ENCODE measurements at places on chromosomes 11 and 22.

- DNase-seq = no peak
Measured at GRCh38 chr11:9726321-9727022, 62.6 kb downstream of the SWAP70 start.

DNA sequence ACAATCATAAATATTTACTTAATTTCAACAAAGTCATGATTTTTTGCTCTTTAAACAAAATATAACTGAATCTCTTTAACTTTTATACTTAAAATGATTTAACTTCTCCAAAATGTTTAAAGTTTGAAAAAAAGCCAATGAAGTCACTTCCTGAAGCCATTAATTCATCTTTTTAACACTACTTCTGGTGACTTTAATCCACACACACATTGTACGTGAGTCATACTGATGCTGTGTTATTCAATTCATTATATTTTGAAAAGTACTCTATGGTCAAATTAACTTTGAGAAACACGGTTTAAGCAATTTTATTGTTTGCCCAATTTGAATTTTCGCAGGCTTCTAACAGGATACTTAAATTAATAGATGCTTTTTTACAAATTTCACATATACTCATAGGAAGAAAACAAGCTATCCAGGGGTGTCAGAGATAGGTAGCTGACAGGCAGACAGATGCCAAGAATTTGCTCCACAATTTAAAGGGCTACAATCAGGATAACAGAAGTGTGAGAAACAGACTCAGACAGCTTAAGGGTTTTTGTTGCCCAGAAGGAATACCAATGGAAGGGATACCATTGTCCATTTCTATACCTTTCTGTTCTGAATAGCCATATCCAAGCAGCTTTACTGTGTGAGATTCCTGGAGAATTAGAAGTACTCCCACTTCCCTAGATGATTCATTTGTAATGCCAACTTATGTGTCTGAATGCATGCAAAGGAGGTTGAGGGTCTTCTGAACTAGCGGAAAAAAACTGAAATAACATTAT is 118.4 kb downstream of the RBFOX2 start:
- no peak for DNase-seq

DNA sequence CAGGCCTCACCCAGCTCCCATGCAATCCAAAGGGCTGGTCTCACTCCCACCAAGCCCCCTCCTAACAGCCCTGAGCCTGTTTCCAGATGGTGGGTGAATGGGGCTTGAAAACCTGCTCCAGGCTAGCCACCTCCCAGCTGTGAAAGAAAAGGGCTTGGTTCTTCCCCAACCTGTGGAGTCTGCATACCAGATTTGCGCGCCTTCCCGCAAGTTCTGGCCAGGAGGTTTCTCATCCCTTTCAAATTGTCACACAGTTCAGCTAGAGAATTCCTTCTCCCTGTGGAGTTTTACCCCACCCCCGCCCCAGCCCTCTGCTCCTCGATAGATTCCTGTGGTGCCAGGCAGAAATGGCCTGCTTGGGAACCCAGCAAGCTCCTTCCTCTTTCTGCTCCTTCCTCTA is 734.6 kb upstream of the FAT3 start:
- DNase-seq = no peak

DNA sequence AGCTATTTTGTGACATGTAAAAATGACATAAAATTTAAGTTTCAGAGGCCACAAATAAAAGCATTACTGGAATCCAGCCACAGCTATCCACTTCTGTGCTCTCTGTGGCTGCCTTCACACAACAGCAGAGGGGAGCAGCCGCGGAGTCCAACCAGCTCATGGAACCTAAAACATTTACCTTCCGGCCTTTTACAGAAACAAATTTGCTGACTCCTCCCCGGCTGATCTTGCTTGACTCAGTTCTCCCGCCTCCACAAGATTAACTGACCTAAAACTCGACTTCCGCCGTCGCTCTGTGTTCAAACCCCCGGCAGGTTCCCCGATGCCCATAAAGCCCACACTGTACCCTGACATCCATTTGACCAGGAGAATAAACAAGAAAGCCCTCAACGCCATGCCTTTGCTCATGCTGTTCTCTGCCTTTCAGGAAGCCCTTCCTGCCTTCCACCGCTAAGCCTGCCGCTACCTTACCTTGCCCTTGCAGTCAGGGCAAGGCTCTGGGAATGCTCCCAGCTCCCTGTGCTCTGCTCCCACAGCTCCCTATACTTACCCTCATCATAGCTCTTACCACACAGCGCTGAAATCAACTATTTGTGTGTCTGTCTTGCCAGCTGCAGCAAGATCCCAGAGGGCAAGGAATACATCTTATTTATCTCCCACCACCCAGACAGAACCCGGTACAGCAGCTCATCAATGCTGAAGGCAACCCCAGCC is 35.4 kb downstream of the MICAL3 start:
- DNase-seq = no peak

DNA sequence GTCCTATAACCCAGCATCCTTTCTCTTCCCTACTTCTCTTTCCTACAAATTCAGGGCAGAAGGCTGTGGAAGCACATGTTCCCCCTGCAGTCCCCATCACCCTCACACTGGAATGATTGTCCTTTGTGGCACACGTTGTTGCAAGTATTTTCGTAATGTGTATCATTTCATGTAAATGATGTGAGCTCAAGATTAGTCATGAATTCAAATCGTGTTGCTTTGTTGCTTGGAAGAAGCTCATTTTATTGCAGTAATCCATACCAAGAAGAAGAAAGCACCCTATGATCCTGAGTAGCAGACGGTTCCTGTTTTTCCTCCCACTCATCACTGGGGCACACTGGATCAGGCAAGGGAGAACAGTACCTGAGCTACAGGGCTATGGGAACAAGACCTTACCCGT is 173.4 kb downstream of the NCAM1 start:
- DNase-seq = no peak

- DNase-seq = no peak
Measured at GRCh38 chr11:78927511-78927910, 352.8 kb upstream of the NARS2 start.

DNA sequence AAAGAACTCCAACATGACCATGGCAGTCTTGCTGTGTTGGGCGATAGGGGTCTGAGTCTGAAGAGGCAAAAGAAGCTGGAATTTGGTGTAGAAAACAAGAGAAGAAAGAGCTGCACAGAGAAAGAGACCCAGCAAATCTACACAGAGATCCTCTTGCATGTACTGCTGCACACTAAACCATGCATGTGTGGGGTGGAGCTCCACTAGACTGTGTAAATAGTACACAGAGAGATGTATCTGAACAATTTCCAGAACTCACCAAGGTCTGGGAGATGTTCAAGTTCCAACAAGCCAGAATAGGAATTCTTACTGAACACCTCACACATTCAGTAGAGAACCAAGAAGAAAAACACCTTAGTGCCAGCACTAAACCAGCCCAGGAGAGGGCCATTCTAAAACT is 42.3 kb downstream of the CSF2RB start:
- no peak for DNase-seq

GRCh38 chr22:25235547-25236290 is 16.3 kb downstream of the CRYBB2 start:
- peak; percentile 11 for DNase-seq

- no peak for DNase-seq
Measured at GRCh38 chr11:64296830-64297698, 3.1 kb upstream of the CATSPERZ start.

- no peak for DNase-seq
Measured at GRCh38 chr22:30861131-30861530, 107.4 kb downstream of the MORC2 start.

DNA sequence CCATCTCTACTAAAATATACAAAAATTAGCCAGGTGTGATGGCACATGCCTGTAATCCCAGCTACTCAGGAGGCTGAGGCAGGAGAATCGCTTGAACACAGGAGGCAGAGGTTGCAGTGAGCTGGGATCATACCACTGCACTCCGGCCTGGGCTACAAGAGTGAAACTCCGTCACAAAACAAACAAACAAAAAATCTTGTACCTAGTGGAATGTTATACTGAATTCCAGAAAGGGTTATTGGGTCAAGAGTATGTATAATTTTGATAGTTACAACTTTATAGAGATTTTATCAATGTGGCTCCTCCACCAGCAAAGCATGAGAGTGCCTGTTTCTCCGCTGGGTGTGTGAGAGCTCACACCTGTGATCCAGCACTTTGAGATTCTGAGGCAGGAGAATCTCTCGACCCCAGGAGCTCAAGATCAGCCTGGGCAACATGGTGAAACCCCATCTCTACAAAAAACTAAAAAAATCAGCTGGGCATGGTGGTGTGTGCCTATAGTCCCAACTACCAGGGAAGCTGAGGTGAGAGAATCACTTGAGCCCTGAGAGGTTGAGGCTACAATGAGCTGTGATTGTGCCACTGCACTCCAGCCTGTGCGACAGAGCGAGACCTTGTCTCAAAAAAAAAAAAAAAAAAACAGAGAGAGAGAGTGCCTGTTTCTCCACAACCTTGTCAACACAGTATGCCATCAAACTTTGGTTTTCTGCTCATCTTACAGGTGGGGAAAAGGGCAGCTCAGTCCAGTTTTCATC is 12.7 kb upstream of the FOLR1 start:
- DNase-seq = no peak

GRCh38 chr11:111691741-111692140 is 74.4 kb downstream of the PPP2R1B start:
- no peak for DNase-seq

DNA sequence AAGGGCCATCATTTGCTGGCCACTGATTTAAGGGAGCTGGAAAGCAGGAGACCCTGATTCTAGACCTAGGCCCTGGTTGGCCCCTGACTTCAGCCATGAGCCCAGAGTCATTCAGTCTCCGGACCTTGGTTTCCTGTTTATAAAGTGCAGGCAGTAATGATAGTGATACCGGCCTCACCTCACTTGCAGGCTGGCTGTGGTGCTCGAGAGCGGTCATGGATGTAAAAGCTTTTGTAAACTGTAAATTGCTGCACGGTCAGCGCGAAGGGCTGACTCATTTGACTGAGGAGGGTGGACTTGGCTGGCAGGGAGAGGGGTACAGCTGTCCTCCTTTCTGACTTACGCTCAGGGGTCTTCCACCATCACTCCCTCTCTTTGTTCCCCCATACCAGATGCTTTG is 37.4 kb downstream of the FBLN1 start:
- no peak for DNase-seq

- DNase-seq = no peak
Measured at GRCh38 chr11:70077411-70078094, 564 bp upstream of the ANO1 start.

- DNase-seq = no peak
Measured at GRCh38 chr11:69108030-69108429, 47.7 kb upstream of the SMIM38 start.

- no peak for DNase-seq
Measured at GRCh38 chr11:12117611-12118010, 7.2 kb downstream of the MICAL2 start.

DNA sequence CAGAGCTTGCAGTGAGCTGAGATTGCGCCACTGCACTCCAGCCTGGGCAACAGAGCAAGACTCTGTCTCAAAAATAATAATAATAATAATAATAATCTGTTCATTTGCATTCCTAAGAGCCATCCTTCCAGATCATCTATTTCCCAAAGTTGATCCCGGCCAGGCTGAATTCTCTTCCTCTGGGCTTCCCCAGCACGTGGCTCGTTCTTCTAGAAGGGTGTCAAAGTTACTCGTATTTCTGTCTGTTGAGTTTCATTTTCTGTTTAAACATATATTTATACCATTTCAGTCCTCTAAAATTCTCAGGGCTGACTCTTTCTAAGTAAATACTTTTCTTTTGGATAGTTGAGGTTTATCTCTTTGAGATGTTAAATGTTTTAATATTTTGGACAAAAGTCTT is 4.8 kb upstream of the JHY start:
- no peak for DNase-seq

GRCh38 chr11:68375766-68376165 is 63.4 kb downstream of the LRP5 start:
- DNase-seq = no peak

DNA sequence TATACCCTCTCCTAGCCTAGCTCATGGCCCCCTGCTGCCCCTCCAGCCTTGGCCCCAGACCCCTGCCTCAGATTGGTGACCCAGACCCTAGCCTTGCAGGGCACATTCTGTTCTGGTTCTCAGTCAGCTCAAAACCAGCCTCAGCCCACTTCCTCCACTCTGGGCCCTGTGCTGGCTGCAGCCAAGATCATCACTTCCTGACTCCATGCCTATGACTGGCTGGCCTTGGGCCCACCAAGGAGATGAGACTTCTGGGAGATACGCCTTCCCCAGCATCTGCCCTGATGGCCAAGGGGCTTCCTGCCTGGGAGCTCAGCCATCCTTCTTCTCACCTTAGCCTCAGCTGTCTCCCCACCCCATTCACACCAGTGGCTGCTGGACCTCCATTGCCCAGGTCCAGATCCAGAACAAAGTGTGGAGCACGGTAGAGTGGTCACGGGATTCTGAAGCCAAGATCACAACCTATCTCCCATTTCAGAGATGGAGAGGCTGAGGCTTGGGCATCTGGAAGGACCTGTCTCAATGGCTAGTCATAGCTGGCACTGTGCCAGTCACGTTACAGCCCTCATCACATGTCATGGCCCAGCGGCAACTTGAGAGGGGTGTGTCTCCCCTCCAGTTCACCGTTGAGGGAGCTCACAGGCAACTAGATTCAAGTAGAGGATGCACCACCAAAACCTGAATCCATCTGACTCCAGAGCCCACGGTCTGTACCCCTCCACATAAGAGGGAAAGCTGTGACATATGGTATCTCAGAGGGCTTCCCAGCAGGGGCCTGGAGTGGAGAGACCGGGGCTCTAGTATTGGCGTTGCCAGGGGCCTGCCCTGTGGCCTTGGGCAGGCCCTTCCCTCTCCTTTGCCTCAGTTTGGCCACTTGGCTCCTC is 43.0 kb upstream of the KLHL35 start:
- no peak for DNase-seq

DNA sequence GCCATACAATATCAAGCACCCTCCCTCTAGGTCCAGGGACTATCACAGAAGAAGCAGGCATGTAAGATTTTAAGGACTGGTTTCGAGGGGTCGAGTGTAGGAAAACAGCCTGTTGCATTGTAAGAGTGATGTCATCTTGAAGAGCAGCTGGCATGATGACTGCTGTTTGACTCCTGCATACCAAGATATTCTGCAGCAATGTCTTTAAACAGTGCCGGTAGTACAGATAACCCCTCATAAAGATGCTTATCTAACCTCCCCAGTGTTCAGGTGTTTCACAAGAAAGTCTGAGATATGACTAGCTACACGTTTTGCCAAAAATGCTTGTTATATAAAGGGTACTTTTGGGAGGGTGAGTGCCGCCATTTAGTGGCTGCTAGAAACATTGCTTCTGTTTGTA is 12.0 kb downstream of the FAM111A start:
- DNase-seq = no peak

DNA sequence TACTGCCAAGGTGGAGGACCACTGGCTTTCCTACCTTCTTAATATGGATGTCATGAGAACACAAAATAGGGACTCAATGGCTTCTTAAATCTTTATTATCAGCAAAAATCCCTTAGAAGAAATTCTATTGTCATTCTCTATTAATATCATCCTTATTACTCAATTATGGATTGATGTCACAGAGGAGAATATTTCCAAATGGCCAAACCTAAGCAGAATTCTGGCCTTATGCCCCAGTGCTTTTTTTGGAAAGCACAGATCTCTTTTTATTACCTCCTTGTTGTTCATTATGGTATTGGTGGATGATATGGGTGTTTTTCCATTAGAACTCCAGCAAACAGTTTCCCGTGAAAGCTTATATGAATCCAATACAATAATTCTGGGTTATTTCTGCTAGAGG is 9.9 kb downstream of the CRTAM start:
- DNase-seq = no peak

Measured in substantia nigra (tissue), 51 donors.